Stimulated activated naive B cell treated with anti-CD40 and anti-IgM and Interleukin-4, amounts not matched to agents 10 μg/mL and 1 μg/mL and 100 μg/mL, for 72 hours (primary cell): ENCODE measurements at places on chromosomes 5 and 9.

- no peak for DNase-seq
Observed at GRCh38 chr5:96572864-96573512, 89.2 kb upstream of the CAST start.

GRCh38 chr5:156715287-156715686, 134.8 kb upstream of the PPP1R2B start:
- DNase-seq, result no peak

- DNase-seq, result no peak
Observed at GRCh38 chr9:125142560-125143376, 560 bp downstream of the SCAI start.

GRCh38 chr5:1470762-1471211, 25.5 kb upstream of the SLC6A3 start:
- DNase-seq, result no peak
